Calu3 (cell line): ENCODE measurements at places on chromosomes 2 and 18.
A peak's percentile ranks its signal among the peaks of the same experiment; 100 is the strongest.

GRCh38 chr2:229641676-229642075, 72.7 kb downstream of the DNER start:
- DNase-seq = no peak

- DNase-seq = no peak
Measured at GRCh38 chr18:23626451-23627279, 36.0 kb downstream of the ANKRD29 start.

- no peak for DNase-seq
Measured at GRCh38 chr18:56221195-56222065, 417.0 kb downstream of the TXNL1 start.

- DNase-seq = no peak
Measured at GRCh38 chr2:168090366-168091135, 156.8 kb downstream of the STK39 start.

DNA sequence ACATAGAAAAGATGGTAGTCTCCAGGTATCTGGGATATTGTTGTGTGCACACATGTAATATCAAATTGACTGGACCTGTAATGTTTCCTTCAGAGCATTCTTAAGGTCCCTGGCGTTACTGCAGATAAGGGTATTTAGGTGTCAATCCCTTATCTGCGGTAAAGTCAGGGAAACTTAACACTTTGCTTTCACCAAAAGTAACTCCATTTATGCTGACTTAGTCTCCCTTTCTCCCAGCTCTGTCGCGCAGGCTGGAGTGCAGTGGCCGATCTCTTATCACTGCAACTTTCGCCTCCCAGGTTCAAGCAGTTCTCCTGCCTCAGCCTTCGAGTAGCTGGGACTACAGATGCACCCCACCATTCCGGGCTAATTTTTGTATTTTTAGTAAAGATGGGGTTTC, 1.8 kb downstream of the CNNM3 start:
- no peak for DNase-seq

GRCh38 chr18:45335282-45336043, 279.8 kb upstream of the SLC14A2 start:
- DNase-seq = peak; percentile 17

DNA sequence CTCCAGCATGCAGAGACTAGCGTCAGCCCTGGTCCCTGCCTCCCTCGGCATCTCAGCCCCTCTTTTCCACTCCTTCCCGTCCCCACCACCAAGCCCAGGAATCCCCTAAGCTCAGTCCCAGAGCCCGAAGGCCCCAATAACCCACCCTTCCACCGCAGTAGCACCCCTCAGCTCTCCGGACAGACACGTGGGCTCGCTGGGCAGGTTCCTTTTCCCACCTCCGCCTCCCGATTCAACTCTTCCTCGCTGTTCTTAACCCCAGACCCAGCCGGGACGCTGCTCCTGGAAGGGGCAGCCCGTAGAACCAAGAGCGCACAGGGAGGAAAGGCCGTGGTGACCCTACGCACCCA, 1.4 kb downstream of the IHH start:
- peak; percentile 13 for DNase-seq

DNA sequence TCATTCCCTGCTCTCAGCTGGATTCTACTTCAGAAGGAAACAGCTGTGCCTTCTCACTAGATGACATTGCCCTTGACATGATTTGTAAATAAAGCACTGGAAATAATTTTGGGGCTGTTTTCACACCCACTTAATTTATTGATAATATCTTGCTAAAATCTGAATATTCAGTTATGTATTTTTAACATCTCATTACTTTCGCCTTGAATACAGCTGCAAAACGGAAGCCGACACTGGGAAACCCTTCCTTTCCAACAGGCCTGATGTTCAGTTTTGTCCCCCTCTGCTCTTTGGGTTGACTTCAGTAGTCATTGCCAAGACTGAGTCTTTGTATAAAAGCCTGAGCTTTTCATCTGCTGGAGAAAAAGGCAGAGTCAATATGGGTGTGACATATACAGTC, 82.7 kb downstream of the DOCK10 start:
- DNase-seq = no peak

GRCh38 chr18:51458861-51459260, 261.4 kb upstream of the MEX3C start:
- no peak for DNase-seq

- no peak for DNase-seq
Measured at GRCh38 chr2:134401789-134402188, 147.9 kb downstream of the MGAT5 start.

- DNase-seq = no peak
Measured at GRCh38 chr2:119227346-119227745, 3.7 kb downstream of the STEAP3 start.
